ENCODE measurements at places on chromosomes 11 and 22.

DNA sequence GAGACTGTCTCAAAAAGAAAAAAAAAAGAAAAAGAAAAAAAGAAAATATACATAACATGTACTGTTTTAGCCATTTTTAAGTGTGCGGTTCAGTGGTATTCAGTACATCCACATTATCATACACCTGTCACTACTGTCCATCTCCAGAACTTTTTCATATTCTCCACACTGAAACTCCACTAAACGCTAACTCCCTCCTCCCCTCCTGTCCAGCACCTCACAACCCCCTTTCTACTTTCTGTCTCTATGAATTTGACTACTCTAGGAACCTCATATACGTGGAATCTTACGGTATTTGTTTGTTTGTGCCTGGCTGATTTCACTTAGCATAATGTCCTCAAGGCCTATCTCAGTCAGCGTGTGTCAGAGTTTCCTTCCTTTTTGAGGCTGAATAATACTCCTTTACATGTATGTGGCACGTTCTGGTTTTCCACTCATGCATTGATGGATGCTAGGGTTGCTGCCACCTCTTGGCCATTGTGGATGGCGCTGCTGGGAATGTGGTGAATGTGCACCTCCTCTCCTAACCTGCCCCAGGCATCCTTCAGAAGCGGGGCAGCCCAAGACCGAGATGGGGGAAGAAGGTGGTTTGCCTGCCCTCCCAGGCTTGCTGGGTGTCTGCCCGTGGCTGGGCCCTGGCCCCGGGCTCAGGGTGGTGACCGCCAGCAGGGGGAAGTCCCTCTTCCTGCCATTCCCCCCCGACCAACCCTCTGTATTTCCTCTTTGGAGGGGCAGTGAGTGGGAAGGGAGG is 60.5 kb downstream of the BCR start:
- no peak for DNase-seq

GRCh38 chr22:36154423-36154945 is 6.1 kb downstream of the APOL3 start:
- DNase-seq: no peak

- DNase-seq: no peak
These were observed 177.1 kb upstream of the RAG2 start for GRCh38 chr11:36775130-36775529.

- no peak for DNase-seq
These were observed 4.5 kb downstream of the RNH1 start for GRCh38 chr11:502288-503178.

DNA sequence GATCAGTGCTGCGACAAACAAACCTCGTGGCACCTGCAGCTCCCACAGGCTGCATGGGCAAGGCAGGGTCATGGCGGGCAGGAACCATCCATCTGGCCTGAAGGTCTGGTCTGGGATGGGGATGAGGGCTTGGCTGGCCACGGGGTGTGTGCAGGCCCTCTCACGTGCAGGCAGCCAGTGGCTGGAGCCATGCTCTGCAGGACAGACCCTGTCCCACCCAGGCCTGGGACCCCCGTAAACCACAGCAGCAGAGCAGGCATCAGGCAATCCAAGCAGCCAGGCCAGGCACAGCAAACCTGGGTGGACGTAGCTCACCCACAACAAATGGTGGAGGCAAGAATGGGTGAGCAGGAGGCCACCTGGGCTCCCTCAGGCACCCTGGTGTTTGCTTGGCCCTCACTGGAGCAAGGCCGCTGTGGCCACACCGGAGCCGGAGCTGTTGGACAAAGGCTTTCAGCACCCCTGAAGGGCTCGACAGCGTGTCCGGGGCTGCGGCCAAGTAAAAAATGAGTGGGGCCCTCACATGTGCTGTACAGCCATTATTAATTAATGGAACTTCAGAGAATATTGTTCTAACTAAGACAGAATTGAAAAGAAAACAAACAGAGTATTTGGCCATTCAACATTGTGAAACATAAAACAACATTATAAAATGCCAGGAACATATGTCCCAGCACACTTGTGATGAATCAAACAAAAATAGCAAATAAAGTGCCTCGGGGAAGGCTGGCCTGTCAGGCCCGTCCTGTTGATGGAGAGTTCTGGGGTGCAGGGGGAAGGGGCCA is 24.0 kb upstream of the GNB1L start:
- DNase-seq: no peak

DNA sequence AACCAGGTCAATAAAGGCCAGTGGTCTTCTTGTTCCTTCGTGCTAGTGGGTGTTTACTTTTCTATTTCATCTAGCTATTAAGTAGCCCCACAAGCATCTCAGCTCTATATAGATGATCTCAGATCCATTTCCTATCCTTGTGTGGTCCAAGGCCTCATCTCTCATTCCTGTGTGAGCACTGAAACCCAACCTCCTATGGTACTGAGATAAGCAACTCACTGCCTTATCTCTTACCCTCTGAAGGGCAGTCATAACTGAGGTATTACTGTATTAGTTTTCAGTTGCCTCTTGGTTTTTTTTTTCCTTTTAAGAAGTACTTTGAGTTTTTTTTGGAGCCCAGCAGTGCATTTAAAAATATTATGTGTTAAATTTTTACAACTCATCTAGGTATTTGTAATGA is 28.3 kb downstream of the ACER3 start:
- no peak for DNase-seq

- no peak for DNase-seq
These were observed 6.9 kb upstream of the SHANK3 start for GRCh38 chr22:50665738-50666137.

DNA sequence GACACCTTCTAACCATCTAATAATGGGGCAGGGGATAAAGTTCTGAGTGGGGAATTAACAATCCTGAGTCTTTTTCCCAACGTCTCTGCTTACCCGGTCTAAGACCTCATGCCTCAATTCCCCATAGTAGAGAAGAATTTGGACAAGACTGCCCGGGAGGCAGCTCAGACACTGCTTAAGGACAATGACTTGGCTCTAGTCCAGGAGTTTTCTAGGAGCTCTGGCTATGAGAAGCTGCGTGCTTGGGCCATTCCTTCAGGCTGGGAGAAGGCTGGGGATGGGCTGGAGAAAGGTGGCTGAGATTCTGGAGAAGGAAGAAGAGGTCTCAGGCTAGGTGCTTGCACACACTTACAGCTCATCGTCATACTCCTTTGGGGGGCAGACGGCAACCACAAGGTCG is 19.8 kb upstream of the ABCC8 start:
- no peak for DNase-seq

DNA sequence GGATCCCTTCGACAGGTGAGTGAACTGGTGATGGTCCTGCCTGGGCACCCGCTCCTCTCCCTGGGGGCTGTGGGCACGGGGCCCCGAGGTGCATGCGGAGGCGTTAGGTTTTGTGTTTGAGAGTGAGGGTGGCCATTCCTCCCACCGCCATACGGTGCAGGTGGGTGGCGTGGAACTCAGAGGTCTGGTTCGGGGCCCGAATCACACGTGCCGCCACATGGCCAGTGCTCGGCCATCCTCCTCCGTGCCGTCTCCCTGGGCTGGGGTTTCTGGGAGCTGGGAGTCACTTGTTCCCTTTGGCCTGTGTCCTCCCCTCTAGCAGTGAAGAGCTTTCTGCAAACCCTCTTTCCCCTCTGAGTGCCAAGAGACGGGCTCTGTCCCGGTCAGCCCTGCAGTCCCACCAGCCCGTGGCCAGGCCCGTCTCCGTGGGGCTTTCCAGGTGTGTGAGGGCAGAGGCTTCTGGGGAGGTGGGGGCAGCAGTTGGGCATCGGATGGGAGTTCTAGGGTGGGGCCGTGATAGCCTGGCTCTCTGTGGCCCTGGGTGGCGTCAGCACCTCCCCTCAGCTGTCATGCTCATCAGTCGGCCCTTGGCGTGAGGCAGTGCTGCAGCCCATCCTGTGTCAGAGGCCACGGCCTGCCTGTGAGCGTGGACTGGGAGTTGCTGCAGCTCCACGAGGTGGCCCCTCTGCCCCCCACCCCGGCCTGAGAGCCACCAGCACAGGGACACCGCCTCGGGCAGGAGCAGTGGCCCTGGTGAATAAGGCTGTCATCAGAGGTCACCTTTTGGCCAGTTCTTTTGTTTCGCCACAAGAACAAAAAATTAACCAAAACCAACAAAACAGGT is 10.2 kb downstream of the IRF7 start:
- DNase-seq: no peak

Measured in activated naive CD4-positive, alpha-beta T cell (primary cell).